Testis (tissue), 5 donors: ENCODE measurements at places on chromosomes 3 and 15. TPM values are rescaled to one million over a fixed set of nuclear protein-coding genes. Genes with fewer than 3 reads are reported as not detected.
A peak's percentile ranks its signal among the peaks of the same experiment; 100 is the strongest.

- no peaks in the 10 kb centered on the region for H3K27me3 ChIP-seq
- no peak overlapping the region for H3K27ac ChIP-seq
- DNase-seq: no peak
- peaks cover 16% of the 10 kb centered on the region for H3K4me1 ChIP-seq
- H3K36me3 ChIP-seq: no peaks in the 10 kb centered on the region
Measured at GRCh38 chr3:42182555-42182954, 83.4 kb downstream of the CCK start.

GRCh38 chr3:11583638-11584046, 60.1 kb downstream of the VGLL4 start:
- no peaks in the 10 kb centered on the region for H3K36me3 ChIP-seq
- peaks cover 46% of the 10 kb centered on the region for H3K4me1 ChIP-seq
- DNase-seq: no peak
- H3K4me3 ChIP-seq: no peak overlapping the region
- H3K27ac ChIP-seq: no peak overlapping the region
- no peaks in the 10 kb centered on the region for H3K27me3 ChIP-seq

DNA sequence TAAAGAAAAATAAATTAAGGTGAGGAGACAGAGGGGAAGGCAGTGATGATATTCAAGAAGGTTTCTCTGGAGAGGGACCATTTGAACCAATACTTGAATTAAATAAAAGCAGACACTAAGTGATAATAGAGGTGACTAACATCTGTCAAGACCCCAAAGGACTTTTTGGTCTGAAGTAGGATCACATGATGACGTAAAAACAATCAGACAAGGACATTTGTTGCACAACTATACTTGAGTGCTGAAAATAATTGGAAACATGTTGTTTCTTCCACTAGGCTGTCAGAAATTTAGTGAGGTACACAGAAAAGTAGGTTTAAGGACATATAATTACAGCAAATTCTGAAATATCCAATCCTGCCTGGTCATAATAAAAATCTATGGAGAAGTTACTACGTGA, 179.5 kb downstream of the WNT5A start:
- H3K27ac ChIP-seq: no peak overlapping the region
- no peaks in the 10 kb centered on the region for H3K4me1 ChIP-seq
- no peak for DNase-seq
- no peak overlapping the region for H3K4me3 ChIP-seq
- no peaks in the 10 kb centered on the region for H3K27me3 ChIP-seq
- no peaks in the 10 kb centered on the region for H3K36me3 ChIP-seq

DNA sequence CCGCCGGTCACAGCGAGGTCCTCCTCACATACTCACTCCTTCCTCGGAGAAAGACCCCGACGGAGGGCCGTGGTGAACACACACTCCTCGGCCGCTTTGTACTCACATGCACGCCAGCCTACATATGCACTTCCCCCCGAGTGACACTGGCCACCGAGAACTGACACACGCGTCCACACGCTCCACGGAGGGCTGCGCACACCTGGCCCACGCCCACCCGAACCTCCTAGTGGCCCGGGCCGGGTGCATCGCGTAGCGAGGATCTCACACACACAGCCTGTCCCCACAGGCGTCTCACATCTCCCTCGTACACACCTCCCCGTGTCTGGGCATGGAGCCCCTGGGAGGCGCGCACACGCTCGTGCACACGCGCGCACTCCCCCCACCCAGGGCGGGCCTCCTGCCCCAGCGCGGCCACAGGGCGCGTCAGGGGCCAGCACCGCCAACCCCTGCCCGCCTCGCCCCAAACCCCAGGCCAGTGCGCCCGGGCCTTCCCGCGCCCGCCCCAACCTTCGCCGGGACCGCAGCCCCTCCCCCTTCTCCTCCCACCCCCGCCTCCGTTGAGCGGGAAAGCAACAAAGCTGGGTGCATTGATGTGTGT, 411 bp upstream of the C3orf70 start:
- peak overlapping the region; percentile 92 for H3K27ac ChIP-seq
- H3K27me3 ChIP-seq: no peaks in the 10 kb centered on the region
- H3K36me3 ChIP-seq: no peaks in the 10 kb centered on the region
- peak; percentile 23 for DNase-seq
- peaks cover 9% of the 10 kb centered on the region for H3K4me1 ChIP-seq
- peak overlapping the region; percentile 80 for H3K4me3 ChIP-seq

GRCh38 chr3:30737743-30738499, 131.5 kb downstream of the TGFBR2 start:
- DNase-seq: no peak
- no peak overlapping the region for H3K4me3 ChIP-seq
- H3K27me3 ChIP-seq: no peaks in the 10 kb centered on the region
- H3K27ac ChIP-seq: no peak overlapping the region

GRCh38 chr3:156260331-156260730, 140.0 kb downstream of the KCNAB1 start:
- H3K36me3 ChIP-seq: no peaks in the 10 kb centered on the region
- H3K4me3 ChIP-seq: no peak overlapping the region
- peaks cover 2% of the 10 kb centered on the region for H3K4me1 ChIP-seq
- H3K27ac ChIP-seq: no peak overlapping the region
- no peaks in the 10 kb centered on the region for H3K27me3 ChIP-seq

COLQ gene
- total RNA-seq: 5.4 TPM

GRCh38 chr3:54261141-54261540, 138.8 kb downstream of the CACNA2D3 start:
- no peaks in the 10 kb centered on the region for H3K27me3 ChIP-seq
- no peak for DNase-seq
- no peak overlapping the region for H3K4me3 ChIP-seq
- no peaks in the 10 kb centered on the region for H3K36me3 ChIP-seq

GRCh38 chr15:92377083-92377789, 16.4 kb upstream of the ST8SIA2 start:
- no peaks in the 10 kb centered on the region for H3K27me3 ChIP-seq
- no peaks in the 10 kb centered on the region for H3K36me3 ChIP-seq
- H3K4me1 ChIP-seq: no peaks in the 10 kb centered on the region

LYZL4 gene
- total RNA-seq: 28.7 TPM

THSD4 gene
- 21.5 TPM for total RNA-seq

- peaks cover 40% of the 10 kb centered on the region for H3K4me1 ChIP-seq
- peak overlapping the region; percentile 79 for H3K27ac ChIP-seq
- peak overlapping the region; percentile 78 for H3K4me3 ChIP-seq
- no peaks in the 10 kb centered on the region for H3K27me3 ChIP-seq
Measured at GRCh38 chr15:40108061-40108854, 421 bp downstream of the BMF start.

DNA sequence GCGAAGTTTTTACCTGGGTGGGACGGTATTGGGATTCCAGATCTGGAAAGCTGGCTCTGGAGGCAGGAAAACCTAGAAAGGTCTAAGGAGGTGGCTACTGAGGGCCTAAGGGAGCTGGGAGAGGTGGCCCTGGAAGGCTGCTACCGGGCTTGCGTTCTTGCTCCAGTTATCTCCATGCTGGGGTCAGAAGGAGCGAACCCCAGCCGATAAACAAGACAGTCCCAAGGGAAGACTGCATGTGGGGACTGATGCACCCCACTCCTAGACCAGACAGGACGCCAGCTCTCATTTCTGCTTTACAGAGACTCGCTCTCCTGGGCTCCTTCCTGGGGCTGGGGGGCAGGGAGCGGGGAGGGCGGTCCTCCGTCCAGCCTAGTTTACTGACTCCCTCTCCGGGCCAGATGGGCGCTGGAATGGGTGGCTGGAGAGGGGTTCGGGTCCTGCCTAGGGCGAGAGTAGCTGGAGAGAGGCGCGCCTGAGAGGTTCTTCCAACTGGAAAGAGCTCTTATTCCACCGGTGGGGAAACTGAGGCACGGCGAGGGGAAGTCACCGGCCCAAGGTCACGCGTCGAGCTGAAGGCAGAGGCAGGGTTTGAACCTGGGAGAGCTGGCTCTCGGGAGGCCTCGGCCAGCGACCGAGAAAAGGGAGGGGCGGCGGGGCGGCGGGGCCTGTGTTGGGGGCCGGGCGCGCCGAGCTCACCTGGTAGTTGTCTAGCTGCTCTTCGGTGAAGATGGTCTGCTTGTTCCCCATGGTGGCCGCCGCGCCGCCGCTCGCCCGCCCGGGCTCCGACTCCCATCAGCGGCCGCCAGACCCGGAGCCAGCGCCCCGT, 565 bp downstream of the CIB2 start:
- peaks cover 10% of the 10 kb centered on the region for H3K4me1 ChIP-seq
- H3K27ac ChIP-seq: no peak overlapping the region
- H3K36me3 ChIP-seq: no peaks in the 10 kb centered on the region
- H3K4me3 ChIP-seq: peak overlapping the region; percentile 70
- no peaks in the 10 kb centered on the region for H3K27me3 ChIP-seq

NUP210 gene
- 37.4 TPM for total RNA-seq

MUC13 gene
- total RNA-seq: 0.24 TPM

- H3K27ac ChIP-seq: no peak overlapping the region
- H3K36me3 ChIP-seq: no peaks in the 10 kb centered on the region
- DNase-seq: no peak
- no peak overlapping the region for H3K4me3 ChIP-seq
- H3K4me1 ChIP-seq: no peaks in the 10 kb centered on the region
Measured at GRCh38 chr3:55042591-55042990, 114.7 kb upstream of the LRTM1 start.

DNA sequence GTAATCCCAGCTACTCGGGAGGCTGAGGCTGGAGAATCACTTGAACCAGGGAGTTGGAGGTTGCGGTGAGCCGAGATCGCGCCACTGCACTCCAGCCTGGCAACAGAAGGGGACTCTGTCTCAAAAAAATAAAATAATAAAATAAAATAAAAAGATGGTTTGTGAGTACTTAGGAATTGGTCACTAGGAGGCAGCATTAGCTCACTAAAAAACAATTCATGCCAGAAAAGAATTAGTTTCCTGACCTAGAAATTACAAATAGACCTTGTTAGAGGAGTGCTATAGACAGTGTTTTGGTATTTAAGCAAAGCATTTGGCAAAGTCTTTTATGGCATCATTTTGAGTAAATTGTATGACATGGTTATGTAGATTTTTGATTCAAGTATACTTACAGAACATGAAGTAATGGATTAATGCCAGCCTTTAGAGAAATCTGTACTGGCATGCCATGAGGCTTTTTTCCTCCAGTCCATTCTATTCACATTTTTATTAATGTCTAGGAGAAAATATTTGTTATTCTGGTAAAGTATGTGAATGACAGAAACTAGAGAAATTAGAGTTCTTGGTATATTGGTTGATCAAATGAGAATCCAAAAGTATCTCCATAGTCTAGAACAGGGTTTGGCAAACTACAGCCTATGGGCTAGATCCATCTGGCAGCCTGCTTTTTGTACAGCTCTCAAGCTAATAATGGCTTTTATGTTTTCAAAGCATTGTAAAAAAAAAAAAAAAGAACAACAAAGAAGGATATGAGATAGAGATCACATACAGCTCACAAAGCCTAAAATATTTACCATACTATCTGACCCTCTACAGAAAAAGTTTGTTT, 81.6 kb downstream of the LRRC49 start:
- H3K4me1 ChIP-seq: no peaks in the 10 kb centered on the region
- H3K4me3 ChIP-seq: no peak overlapping the region

- H3K27me3 ChIP-seq: no peaks in the 10 kb centered on the region
- H3K36me3 ChIP-seq: no peaks in the 10 kb centered on the region
- peaks cover 4% of the 10 kb centered on the region for H3K4me1 ChIP-seq
Measured at GRCh38 chr15:94298364-94298763, 67.0 kb downstream of the MCTP2 start.

DNA sequence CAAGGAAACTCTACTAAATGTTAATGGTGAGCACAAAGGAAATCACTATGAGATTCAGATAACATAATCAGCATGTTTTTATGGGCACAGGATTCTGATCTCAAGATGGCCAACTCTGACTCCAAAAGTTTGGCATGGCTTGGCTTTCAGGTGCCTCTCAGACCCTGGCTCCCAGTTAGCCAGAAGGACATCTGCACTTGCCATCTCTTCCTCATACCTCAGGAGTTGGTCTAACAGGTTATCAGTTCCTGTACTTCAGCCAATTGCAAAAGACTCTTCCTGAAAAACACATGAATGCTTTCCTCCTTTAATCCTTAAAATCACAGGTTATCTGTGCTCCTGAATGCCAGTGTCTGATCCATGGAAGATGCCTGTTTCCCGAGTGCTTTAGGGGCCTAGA, 25.0 kb downstream of the TMPRSS7 start:
- DNase-seq: no peak
- no peaks in the 10 kb centered on the region for H3K36me3 ChIP-seq
- H3K4me1 ChIP-seq: no peaks in the 10 kb centered on the region
- no peak overlapping the region for H3K4me3 ChIP-seq
- H3K27me3 ChIP-seq: no peaks in the 10 kb centered on the region
